ELF-1 (cell line): ENCODE measurements at places on chromosomes 12 and 14.

DNA sequence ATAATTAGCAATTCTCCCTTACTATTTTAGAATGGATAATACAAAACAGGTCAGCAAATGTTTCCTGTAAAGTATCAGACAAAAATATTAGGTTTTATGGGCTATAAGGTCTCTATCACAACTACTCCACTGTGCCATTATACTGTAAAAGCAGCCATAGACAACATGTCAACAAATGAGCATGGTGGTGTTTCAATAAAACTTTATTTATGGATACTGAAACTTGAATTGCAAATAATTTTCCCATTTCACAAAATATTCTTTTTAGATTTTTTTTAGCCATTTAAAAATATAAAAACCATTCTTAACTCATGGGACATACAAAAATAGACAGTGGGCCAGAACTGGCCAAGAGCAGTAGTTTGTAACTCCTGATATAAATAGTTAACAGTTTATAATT lies 15.4 kb downstream of the RECQL start:
- no peak for DNase-seq

DNA sequence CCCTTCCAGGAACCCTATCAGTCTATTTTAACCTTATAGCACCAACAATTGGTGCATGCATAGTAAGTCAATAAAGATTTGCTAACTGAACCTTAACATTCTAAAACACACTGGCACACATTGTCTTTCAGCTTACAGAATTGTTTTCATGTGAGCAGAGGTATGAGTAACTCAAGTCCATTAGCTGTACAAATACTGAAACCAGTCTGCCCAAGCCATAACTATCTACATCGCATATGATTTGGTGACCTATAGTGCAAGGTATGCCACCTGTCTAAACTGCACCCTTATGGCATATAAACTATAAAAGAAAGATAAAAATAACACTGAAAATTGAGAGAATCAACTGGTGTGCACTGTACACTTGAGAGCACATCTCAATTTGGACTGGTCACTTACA lies 34.8 kb downstream of the SBNO1 start:
- DNase-seq: no peak

DNA sequence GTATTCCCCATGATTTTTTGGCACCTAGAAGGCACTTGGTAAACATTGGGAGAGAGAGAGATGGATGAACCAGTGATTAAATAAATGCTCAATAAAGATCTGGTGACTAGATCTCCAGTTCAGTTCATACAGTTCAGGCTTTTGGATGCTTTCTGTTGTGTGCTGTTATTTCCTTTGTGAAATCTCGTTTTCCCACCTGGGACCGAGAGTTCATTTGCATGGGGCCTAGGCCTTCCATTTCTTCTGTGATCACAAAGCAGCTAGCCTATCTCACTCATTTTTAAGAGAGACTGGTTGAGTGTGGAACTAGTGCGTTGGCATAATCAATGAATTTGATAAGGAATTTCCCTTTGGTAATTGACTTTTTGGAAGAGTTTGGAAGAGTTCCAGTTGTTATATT lies 104.0 kb downstream of the VRK1 start:
- DNase-seq: no peak

DNA sequence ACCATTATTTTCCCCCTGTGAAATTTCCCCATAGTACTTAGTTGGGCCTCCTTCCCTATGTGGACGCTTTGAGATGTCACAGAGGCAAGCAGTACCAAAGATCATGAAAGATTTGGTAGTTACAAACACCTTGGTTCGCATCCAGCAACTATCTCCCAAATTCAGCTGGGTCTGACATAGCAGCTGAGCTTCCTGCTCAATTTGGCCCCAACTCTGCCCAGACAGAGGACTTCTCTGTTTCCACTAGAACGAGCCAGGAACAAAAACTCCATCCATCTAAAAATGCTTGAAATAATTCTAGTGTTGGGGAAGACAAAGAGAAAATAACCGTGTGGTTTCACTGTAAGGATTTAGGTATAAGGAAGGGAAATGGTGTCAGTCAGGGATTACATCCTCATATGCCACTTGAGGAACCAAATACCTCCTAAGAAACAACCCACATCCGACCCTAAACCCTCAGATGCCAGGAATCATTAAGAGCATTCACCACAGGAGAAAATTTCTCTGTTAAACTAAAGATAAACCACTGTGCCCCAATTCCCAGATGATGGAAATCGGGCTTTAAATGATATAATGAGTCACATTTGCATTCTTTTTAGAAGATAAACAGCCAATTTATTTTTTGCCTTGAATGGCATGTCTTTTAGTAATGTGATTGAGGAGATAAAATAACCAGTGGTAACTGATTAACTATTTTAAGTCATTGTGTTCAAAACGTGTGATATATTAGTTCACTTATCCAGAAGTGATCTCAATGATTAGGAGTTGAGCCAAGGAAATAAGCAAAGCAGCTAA lies 103.7 kb upstream of the IFNG-AS1 start:
- no peak for DNase-seq

DNA sequence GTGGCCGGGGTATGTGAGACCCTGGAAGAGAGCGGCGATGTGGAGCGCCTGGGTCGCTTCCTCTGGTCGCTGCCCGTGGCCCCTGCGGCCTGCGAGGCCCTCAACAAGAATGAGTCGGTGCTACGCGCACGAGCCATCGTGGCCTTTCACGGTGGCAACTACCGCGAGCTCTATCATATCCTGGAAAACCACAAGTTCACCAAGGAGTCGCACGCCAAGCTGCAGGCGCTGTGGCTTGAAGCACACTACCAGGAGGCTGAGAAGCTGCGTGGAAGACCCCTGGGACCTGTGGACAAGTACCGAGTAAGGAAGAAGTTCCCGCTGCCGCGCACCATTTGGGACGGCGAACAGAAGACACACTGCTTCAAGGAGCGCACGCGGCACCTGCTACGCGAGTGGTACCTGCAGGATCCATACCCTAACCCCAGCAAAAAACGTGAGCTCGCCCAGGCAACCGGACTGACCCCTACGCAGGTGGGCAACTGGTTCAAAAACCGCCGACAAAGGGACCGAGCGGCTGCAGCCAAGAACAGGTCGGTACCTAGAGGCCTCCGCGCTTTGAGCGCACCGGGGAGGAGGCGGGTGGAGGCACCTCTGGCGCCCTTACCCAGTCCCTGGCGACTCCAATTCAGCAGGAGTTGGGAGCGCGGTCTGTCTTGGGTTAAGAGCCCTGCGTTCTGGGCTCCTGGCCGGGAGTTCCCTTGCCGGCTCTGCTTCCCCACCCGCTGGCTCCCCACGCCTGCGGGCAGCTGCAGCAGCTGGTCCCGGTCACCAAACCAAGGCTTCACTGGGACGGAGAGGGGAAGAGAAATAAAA lies 700 bp downstream of the SIX6 start:
- DNase-seq: peak; percentile 61
